ENCODE measurements at places on chromosomes 3 and 15. TPM values are rescaled to one million over a fixed set of nuclear protein-coding genes. Genes with fewer than 3 reads are reported as not detected.

The LMAN1L gene
- 0.16 TPM for total RNA-seq

The SI gene
- total RNA-seq = not detected

The MEGF11 gene
- 1.1 TPM for total RNA-seq

The PDZRN3 gene
- 2.8 TPM for total RNA-seq

The CCR8 gene
- not detected for total RNA-seq

The HYAL2 gene
- total RNA-seq = 41.5 TPM

The GOLGA6L7 gene
- total RNA-seq = not detected

The MESP2 gene
- total RNA-seq = 0.74 TPM

The PCOLCE2 gene
- 9.6 TPM for total RNA-seq

The MINAR1 gene
- 1.1 TPM for total RNA-seq

The SPINT1 gene
- total RNA-seq = 1.6 TPM

The SLC25A36 gene
- 79.6 TPM for total RNA-seq
